ENCODE measurements at places on chromosomes 5 and 9. TPM values are rescaled to one million over a fixed set of nuclear protein-coding genes. Genes with fewer than 3 reads are reported as not detected.

Gene KLHL3
- polyA plus RNA-seq, result 13.7 TPM

Gene GLE1
- 82.3 TPM for polyA plus RNA-seq

Gene SPINK7
- not detected for polyA plus RNA-seq

Gene TAF11L5
- not detected for polyA plus RNA-seq

Gene MCC
- 7.1 TPM for polyA plus RNA-seq

Gene TTC23L
- 60.6 TPM for polyA plus RNA-seq

Gene SPAG8
- 81.5 TPM for polyA plus RNA-seq

Gene ABO
- 10.4 TPM for polyA plus RNA-seq

Gene DMRTA1
- 0.38 TPM for polyA plus RNA-seq

Gene FAM120A
- 39.3 TPM for polyA plus RNA-seq

Gene PCDHGA4
- 1.9 TPM for polyA plus RNA-seq

Gene ZDHHC11B
- polyA plus RNA-seq, result 4.6 TPM

Gene CCDC152
- 1.4 TPM for polyA plus RNA-seq

Gene MED7
- 50.3 TPM for polyA plus RNA-seq

Gene GABBR2
- 6.9 TPM for polyA plus RNA-seq

Gene REEP5
- polyA plus RNA-seq, result 75.6 TPM

Gene BRINP1
- polyA plus RNA-seq, result 1.8 TPM

Gene PCDHB6
- 6.2 TPM for polyA plus RNA-seq

Gene CXCL14
- 30.4 TPM for polyA plus RNA-seq

Gene SPACA9
- 179 TPM for polyA plus RNA-seq

Gene C8G
- polyA plus RNA-seq, result 4.6 TPM

Measured in testis (tissue), 5 donors.